ENCODE measurements at places on chromosomes 2 and 18.

- DNase-seq: peak; percentile 34
Observed at GRCh38 chr18:31741097-31741735, 19.5 kb downstream of the SLC25A52 start.

GRCh38 chr2:30336978-30337841 is 105.9 kb downstream of the LBH start:
- DNase-seq: no peak

GRCh38 chr18:26286008-26286407 is 59.8 kb downstream of the TAF4B start:
- DNase-seq: no peak

GRCh38 chr2:55712477-55713060 is 18.9 kb upstream of the PNPT1 start:
- no peak for DNase-seq

- DNase-seq: no peak
Observed at GRCh38 chr2:112001136-112001715, 53.8 kb upstream of the TMEM87B start.

DNA sequence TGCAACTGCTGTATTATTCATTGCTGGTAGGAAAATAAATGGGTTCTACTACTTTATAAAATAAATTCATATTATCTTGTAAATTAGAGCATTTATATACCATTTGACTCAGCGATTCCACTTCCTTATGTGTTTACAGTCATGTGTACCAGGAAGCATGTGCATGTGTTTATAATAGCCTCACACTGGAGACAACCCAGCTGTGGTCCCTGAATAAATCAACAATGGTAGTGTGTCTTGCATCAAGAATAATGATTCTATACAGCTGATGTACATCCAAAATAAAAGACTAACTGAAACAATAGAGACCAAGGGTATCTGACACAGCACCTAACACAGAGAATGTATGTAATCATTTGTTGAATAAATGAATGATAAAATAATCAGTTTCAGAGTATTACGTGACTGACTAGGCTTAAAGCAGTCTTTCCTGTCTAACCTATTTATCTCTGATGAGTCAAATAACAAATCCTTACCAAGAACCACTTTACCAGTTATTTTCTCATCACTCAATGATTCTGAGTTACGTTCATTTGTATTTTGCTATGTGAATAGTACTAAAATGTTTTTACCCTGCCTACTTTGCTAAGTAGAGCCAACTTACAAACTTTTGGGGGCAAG is 216.8 kb downstream of the UBE2E3 start:
- DNase-seq: no peak

DNA sequence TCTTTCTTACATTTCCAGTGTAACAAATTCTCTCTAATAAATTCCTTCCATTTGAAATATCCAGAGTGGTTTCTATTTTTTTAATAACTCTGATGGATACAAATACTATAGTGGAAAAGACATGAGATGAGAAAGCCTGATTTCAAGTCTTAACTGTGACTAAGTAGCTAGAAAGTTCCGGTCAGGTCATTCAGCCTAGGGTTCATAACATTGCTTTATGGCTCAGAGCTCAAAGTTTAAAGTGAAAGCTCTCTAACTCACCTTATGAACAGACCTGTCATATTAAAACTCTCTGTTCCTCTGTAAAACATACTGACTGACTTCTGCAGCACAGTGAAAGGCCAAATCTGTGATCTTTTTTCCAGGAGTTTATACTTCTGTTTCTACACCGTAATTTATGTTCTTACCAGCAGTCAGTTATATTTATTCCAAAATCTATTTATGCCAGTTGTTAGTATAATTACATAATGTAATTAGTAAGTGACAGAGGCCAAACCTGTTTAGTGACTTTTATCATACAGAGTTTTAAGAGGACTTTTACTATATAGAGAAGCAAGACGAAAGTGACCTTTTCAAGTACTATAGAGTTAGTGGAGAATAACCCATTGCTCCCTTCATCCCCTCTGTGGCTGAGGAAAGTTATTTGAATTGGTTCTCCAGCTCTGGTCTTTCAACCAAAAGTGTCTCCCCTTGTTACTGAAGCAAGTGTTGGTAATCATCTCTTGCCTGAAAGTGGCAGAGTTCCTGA is 118.8 kb upstream of the PDE1A start:
- DNase-seq: no peak

- DNase-seq: no peak
Observed at GRCh38 chr2:233252227-233252626, 754 bp downstream of the ATG16L1 start.

DNA sequence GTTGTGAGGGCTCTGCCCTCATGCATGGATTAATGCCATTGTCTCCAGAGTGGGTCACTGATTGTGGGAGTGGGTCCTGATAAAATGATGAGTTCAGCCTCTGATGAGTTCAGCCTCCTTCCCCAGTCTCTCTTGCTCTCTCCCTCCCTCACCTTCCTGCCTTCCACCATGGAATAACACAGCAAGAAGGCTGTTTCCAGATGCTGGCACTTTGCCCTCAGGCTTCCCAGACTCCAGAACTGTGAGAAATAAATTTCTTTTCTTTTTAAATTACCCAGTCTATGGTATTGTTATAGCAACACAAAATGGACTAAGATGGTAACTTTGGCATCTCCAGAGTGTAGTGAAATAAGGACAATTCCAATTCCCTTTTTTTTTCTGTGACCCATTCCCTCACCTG is 47.1 kb upstream of the MAP4K3 start:
- no peak for DNase-seq

GRCh38 chr2:96138179-96139145 is at the start of gene ASTL:
Gene ASTL, minus strand, starts transcription at chr2:96138502. Its CDS starts 66 bp downstream, at chr2:96138436.
- DNase-seq: peak; percentile 69

- DNase-seq: no peak
Observed at GRCh38 chr2:75021672-75022071, 63.2 kb downstream of the POLE4 start.

GRCh38 chr18:48813321-48813720 is 137.4 kb downstream of the SMAD7 start:
- no peak for DNase-seq

DNA sequence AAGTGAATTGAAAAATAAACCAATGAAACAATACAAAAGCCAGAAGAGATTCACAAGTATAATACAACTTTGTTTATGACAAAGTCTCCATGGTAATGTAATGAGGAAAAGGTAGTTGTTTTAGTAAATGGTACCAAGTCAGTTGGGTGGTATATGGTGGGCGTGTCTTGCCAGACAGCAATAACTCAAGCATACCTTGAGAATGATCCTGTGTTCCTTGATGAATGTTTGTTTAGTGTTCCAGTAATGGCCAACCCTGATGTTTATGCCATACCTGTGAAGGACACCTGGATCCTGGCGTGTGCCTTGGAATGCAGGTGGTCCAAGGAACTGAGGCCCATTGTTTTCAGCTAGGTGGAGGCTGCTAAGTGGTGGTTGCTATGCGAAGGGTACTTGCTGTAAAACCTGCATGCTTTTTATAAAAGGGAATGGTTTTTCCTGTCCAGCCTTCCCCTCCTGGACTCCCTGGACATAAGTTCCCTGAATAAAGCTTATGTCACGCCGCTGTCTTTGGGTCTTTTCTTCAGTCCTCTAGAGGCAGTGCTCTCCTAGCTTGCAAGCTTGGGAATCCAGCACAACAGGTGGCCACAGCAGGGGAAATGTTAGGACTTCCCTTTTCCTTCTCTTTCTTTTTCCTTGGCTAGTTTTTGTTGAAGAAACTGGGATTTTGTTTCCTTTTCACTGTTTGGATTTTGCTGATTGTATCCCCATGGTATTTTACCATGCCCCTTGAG is 54.7 kb downstream of the MTA3 start:
- DNase-seq: no peak

DNA sequence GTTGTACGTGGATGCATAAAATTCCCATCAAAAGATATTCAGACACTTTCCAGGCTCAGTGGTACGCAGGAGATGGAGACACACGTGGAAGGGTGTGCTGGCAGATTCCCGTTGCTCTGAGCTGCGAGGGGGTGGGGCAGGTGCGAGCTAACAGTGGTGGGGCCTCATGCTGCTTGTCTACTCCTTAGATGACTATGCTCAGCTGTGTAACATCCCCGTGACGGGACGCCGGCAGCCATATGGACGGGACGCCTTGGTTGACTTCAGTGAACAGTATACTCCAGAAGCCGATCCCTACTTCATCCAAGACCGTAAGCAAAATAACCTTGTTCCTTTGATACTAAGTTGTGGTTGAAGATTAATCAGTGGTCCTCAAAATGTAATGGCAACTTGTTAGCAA is 87.5 kb upstream of the RASGRP3 start:
- no peak for DNase-seq

- no peak for DNase-seq
Observed at GRCh38 chr18:79348066-79348465, 47.7 kb upstream of the NFATC1 start.
